Epithelial cell of proximal tubule (primary cell): ENCODE measurements at places on chromosomes 7 and 10. TPM values are rescaled to one million over a fixed set of nuclear protein-coding genes. Genes with fewer than 3 reads are reported as not detected.

The TBX20 gene
- total RNA-seq = 0.69 and 1.8 TPM in 2 replicates

The CLDN4 gene
- 277 and 503 TPM in 2 replicates for total RNA-seq

The CPVL gene
- 12.0 and 31.3 TPM in 2 replicates for total RNA-seq

The BAIAP2L1 gene
- total RNA-seq = 25.3 and 46.8 TPM in 2 replicates

The TSPAN15 gene
- 26.4 and 28.6 TPM in 2 replicates for total RNA-seq

The ADCK2 gene
- total RNA-seq = 32.3 and 36.8 TPM in 2 replicates

The BMPR1A gene
- total RNA-seq = 15.5 and 22.4 TPM in 2 replicates

DNA sequence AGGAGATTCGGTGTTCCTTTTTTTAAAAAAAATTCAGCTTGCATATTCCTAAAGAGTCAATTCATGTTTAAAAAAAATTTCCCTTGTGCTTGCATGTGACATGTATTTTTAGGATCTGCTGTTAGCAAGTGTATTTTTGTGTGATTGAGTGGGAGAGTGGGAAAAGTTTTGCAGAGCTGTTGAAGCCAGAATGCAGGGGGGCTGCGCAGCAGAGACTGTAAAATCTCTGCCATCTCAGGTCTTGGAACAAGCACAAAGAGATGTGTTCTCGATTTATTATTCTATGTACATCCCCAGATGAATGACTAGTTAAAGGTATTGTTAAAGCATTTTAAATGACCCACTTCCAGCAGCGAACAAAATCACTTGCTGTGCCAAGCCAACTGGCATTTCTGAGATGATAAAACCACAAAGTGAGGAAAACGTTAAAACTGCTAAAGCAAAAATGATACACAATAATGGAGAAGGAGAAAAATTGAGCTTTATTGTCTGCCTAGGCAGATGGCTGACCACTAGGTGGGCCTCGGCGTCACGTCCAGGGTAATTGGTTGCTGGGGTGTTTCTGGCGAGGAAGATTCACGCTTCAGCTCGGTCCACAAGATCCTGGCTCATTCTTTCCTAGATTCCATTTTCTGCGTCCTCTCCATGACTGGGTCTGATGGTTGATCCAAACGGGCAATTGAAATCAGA lies 67.0 kb upstream of the ATRNL1 start:
- DNase-seq = no peak

GRCh38 chr7:136692221-136692620 lies 176.2 kb upstream of the CHRM2 start:
- DNase-seq = no peak

GRCh38 chr10:64103750-64104470 lies 582.7 kb downstream of the REEP3 start:
- no peak for DNase-seq

DNA sequence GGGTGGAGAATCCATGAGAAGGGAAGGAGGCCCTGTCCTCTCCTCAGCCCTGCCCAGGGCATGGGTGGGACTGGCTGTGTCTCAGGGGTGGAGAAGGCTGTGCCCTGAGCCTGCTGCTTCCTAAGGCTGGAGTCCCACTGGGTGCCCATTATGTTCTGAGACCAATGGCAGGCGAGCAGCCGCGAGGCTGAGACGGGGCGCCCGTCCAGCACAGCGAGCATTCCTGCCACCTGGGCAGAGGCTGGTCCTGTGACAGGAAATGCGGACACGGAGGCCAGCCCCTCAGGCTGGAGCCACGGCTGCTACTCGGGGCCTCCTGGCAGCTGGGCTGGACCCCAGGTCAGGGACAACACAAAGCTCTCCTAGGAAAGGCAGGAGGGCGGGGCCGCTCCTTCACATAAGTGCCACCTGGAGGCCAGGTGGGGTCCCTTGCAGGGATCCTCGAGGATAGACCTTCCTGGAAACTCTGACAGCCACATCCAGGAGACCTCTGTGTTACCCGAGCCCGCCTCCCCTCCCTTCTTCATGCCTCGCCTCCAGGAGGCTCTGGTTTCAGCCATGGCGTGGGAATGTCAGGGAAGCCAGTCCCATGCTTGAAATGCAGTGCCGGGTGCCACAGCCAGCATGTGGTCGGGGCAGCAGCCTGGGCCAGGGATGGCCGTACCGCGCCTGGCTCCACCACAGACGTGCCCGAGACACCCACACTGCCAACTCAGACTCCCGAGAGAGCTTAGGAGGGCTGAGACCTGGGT lies 173.9 kb downstream of the USP6NL start:
- DNase-seq = no peak

- no peak for DNase-seq
Measured at GRCh38 chr7:80070391-80070790, 64.2 kb upstream of the GNAI1 start.

DNA sequence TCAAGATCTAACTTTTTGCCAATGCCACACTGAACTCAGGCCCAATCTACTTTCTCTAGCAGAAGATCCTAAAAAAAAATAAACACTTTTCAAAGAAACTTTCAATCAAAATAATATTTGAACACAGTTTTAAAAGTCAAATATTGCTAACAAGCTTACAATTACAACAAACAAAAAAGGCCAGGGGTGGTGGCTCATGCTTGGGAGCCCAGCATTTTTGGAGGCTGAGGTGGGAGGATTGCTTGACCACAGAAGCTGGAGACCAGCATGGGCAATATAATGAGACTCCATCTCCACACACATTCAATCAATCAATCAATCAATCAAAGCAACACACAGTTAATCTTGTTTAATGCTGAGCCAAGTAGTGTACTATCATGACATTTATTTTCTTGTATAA lies 149.2 kb downstream of the CYP26A1 start:
- no peak for DNase-seq

- no peak for DNase-seq
Measured at GRCh38 chr10:127866276-127867013, 26.3 kb downstream of the CLRN3 start.

DNA sequence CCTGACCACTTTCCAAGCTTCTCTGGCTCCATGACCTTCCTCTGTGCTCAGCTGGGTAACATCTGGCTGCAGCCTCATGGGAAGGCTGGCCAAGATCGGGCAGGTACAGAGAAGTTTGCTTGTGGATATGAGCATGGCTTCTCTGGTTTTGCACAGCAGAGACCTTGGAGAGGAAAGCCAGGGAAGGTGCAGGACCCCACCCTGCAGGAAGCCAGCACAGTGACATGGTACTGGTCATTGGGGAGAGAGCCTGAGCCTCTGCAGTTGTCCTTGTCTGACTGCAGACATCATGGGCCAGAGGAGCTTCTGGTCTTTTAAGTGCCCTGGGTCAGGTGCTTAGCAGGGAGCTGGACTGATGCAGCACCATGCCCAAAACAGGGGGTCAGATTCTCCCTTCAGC lies 70.6 kb upstream of the LEP start:
- no peak for DNase-seq

- DNase-seq = no peak
Measured at GRCh38 chr10:24897326-24897926, 55.0 kb downstream of the PRTFDC1 start.

DNA sequence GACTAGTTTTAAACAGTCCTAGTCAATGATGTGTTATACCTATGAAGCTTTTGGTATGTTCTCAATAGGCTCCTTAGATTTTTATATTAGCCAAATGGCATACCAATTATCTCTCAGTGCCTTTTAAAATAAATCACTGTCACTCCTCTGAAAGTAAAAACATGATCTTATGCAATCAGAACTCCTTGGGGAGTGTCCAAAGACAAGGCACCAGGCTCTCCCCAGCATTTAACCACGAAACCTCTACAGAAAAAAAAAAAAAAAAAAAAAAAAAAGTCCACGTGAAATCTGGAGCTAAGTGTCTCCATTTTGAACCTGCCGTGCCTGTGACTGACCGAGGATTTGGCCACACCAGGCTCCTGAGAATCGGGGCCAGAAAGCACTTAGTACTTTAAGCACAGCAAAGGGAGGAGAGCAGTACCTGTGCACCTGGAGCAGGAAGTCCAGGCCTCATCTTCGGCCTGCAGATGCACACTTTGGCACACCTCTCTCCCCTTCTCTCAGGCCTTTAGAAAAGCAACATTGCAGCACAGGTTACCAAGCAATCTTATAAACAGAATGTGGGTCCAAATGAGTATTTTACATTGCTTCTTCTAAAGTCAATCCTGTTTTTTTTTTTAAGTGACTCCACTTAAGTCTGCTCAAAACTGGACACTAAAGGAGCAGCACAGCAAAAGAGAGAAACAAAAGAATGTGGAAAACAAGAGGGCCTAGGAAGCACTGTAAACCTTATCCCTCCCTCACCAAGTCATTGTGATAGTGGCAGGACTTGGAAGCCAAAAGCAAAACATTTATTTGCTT lies 1.5 kb downstream of the FAM13C start:
- DNase-seq = no peak

DNA sequence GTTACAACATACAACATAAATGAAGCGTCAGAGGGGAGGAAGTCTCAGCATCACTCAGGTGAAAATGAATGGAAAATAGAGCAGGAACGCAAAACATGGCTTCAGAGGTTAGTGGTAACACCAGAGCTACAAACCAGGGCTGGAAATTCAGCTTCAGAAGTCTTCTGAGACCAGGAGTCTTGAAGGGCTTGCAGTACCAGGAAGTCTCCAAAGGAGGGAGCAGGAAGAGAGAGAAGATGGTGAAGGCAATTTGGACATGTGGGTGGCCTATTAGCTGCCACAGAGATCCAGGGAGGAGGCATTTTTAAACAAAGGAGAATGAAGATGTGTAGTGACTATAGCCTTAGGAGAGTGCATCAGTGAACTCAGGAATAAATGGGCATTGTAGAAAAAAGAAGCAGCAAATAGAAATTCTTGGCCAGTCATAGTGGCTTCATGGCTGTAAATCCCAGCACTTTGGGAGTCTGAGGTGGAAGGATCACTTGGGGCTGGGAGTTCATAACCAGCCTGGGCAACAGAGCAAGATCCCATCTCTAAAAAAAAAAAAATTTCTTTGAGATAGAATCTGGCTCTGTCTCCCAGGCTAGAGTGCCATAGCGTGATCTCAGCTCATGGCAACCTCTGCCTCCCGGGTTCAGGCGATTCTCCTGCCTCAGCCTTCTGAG lies 9.3 kb upstream of the TET1 start:
- no peak for DNase-seq

DNA sequence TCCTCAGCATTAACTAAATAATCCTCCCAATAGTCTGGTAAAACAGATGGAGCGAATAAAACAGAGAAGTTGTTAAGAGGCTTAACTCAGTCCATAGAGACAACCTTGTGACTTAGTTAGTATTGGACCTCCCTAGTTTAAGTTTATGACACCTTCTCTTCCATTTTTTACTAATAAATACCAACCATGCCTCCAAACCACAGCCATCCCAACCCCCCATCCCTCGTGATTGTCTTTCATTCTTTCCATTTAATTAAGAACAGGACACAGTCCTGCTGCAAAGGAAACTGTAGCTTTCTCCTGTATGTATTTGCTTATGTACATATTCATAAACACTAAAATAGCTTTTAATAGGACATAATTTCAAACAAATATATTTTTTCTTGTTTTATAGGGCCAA lies 238.2 kb downstream of the SEMA3D start:
- DNase-seq = no peak

GRCh38 chr10:60937022-60937421 lies 7.0 kb downstream of the RHOBTB1 start:
- no peak for DNase-seq

GRCh38 chr7:47580175-47580706 lies 1.7 kb downstream of the TNS3 start:
- DNase-seq = no peak
